ENCODE measurements at places on chromosomes 3 and 15.

DNA sequence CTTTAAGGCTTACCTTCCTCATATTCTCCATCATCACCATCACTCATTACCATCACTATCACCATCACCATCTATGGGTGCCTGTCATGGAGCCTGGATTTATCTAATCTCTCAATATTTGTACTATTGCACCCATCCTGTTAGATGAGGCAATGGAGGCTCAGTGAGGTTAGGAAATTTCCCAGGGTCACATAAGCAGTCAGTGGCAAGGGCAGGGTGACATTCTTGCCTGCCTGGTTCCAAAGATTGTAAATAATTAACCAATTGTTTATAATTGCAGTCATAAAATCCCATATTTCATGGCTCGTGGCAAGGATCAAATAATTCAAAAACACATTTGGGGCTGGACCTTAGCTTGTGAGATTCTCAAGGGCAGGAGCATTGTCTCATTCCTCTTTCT lies 55.2 kb downstream of the MGLL start:
- DNase-seq: no peak

DNA sequence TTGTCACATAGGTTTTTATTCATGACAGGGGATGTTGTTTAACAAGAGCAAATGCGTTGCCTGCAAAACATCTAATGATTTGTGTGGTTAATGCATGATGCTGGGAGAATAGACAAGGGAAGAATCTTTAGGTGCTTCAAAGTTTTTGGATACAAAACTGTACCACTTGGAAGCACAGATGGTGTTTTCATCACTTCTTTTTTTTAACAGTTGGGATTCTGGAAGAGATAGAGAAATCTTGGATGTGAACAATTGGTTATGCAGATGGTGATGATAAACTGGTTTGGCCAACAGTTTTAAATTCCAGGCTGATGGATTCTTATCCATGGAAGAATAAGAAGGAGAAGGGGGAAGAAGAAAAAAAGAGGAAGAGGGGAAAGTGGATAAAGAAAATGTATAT lies 379.4 kb downstream of the KCNH8 start:
- no peak for DNase-seq

DNA sequence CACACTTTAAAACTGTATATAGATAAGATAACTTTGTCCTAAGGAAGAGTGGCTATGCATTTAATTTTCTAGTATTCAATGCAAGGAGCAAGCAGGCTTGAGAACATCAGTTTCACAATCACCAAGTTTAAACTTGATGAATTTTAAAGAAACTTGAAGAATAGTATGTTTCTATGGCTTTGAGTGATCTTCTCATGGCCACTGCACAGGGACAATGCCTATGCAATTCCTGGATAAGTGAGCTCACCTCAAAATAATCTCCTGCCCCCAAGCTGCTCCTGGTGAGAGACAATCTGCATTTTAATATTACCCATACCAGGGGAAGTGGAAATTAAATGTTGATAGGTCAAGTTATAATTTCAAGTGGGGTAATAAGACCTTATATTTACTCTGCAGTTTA lies 376.6 kb upstream of the CBLB start:
- DNase-seq: no peak

- DNase-seq: no peak
Observed at GRCh38 chr15:22893081-22893480, 54.6 kb downstream of the NIPA2 start.

- DNase-seq: peak; percentile 91
Observed at GRCh38 chr3:185976977-185977678, 39.3 kb upstream of the TRA2B start.

GRCh38 chr15:89472785-89473256 lies 23.6 kb downstream of the RHCG start:
- DNase-seq: peak; percentile 69

DNA sequence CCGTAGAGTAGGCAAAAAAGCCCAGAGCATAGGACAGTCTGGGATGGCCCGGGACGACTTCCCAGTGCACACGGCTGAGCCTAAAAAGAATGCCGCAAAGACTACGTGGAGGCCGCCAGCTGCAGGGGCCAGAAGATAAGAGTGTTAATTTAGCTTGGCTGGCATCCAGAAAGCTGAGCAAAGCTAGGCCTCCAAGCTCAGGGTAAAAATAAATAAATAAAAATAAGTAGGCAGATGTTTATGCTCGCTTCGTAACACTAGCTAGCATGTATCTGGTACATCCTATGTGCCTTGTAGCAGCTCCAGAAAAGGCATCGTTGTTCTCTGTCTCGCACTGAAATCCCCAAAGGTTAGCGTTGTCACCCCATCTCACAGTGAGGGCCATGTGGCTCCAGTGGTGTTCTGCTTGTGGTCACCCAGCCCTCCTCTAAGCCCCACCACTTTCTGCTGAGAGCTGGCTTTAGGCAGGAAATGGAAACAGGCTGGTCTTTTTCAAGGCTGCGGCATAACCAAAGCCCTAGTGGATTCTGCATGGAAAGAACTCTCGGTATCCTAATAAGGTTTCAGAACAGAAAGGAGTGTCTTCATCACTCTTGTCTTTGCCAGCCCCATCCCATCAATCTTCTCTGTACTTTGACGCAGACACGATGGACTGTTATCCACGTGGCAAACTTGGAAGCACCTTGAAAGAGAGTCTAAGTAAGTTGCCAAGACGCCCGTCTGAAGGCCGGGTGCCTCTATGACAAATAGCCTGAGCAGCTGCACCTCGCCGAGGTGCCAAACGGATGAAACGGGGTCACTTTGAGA lies 58.1 kb upstream of the MEF2A start:
- peak; percentile 77 for DNase-seq

DNA sequence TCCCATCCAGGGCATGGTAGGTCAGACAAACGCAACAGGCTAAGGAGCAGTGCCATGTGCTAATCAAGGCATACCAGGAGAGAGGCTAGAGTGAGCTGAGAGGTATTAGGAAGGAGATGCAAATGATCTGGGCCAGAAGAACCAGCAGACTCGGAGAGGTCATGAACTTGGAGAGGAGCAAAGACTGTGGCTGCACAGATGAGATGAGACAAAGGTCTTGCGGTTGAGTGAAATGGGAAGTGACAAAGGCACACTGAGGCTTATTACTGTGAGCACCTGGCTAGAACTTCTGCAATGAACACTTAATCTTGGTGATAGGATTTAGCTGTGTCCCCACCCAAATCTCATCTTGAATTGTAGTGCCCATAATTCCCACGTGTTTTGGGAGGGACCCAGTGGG lies 380.2 kb downstream of the ULK4 start:
- no peak for DNase-seq

DNA sequence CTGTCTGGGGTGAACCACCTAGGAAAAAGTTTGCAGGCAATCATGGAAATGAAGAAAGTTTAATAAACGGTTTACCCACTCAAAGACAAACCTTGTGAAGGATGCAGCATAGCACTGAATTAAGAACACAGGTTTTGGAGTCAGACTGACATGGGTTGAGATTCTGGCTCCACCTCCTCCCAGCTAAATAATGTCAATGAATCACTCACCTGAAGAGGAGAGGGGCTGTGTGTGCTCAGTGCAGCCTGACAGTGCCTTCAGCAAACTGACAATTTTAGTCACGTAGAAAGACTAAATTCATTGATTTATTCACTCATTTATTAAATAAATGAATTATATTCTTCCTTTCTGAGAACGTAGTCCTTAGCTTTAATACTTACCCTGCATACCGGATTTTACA lies 18.9 kb downstream of the NR1I2 start:
- DNase-seq: no peak

DNA sequence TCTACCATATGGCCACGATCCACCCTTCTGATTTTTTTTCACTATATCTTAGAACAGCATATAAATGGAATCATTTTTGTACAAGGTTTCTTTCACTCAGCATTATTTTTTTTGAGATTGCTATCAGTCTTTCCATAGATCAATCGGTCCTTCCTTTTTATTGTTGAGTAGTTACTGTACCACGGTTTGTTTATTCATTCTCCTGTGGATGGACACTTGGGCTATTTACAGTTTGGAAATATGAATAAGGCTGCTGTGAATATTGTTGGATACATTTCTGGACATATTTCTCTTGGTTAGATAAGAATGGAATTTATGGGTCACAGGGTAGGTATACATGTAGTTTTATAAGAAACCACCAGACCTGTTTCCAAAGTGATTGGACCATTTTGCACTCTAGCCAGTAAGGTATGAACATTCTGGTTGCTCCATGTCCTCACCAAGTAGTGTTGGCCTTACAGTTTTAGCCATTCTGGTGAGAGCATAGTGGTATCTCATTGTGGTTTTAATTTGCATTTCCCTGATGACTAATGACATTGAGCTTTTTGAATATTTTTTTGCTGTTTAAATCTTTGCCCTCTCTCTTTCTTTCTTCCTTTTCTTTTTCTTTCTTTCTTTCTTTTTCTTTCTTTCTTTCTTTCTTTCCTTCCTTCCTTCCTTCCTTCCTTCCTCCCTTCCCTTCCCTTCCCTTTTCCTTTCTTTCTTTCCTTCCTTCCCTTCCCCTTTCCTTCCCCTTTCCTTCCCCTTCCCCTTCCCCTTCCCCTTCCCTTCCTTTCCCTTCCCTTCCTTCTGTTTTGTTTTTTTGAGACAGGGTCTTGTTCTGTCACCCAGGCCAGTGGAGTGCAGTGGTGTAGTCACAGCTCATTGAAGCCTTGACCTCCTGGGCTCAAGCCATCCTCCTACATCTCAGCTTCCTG lies 49.2 kb downstream of the LRRK1 start:
- DNase-seq: no peak

DNA sequence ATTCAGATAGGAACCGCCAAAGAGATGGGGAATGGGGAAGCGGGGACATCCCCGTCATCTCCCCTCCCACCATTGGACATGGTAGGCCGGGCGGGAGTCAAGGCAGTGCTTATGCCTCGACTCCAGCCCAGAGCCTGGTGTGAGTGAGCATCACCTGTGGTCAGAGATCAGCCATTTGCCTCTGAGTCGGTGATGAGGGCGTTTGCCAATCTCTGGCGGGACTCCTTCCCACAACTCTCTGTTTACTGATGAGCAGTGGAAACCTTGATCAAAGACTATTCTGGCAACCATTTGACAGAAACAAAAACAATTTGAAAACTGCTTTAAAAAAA lies 63.9 kb upstream of the HES1 start:
- no peak for DNase-seq

GRCh38 chr3:16104156-16104555 lies 70.3 kb upstream of the GALNT15 start:
- DNase-seq: no peak

- no peak for DNase-seq
Observed at GRCh38 chr15:82398785-82399184, 30.8 kb upstream of the GOLGA6L9 start.

DNA sequence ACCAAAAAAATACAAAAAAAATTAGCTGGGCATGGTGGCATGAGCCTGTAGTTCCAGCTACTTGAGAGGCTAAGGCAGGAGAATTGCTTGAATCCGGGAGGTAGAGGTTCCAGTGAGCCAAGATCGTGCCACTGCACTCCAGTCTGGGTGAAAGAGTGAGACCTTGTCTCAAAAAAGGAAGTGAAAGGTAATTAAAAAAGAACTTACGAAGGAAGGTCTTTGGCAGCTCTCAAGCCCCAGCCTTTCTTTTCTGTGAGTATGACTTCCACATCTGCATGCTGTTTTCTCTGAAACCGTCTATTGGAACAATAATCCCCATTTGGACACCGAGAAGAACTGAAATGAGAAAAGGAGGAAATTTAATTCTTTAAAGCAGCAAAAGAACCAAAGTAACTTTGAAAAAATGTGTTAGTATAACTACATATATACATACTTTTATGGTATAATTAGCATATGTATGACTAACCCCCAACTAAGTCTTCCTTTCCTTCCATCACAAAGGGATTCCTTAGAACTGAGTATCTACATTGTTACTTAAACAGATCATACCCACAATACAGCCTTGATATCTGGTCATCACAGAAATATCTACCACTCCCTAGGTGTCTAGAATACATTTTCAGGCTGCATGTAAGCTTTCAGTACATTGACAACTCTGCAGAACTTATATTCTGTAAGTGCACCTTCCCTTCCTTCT lies 50.1 kb downstream of the SETD2 start:
- no peak for DNase-seq

DNA sequence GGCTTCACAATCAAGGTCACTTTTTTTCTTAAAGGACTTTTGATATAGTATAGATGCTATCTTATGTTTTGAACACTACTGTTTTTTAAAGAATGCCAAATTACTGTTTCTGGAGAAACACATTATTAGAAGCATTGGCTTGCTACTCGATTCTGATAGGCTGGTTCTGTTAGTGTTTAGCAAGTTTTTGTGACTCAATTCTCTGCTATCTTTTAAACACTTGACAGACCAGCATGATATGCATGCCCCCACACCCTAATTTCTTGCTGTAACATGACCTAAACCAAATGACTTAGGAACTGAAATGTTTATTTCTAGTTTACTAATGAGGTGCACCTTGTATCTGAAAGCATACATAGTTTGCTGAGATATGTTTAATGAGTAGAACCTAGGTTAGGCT lies 5.5 kb upstream of the IL20RB start:
- DNase-seq: no peak

- no peak for DNase-seq
Observed at GRCh38 chr15:79522656-79523055, 90.5 kb downstream of the MINAR1 start.

GRCh38 chr3:58287354-58287753 lies 18.7 kb upstream of the RPP14 start:
- no peak for DNase-seq

GRCh38 chr15:84795186-84795585 lies 22.0 kb upstream of the ALPK3 start:
- DNase-seq: no peak

Data from hematopoietic multipotent progenitor cell treated with erythropoietin and hydrocortisone succinate and interleukin-3 and kit ligand, for 6 days (in vitro differentiated cells).